ENCODE measurements at places on chromosomes 6 and 20.
A peak's percentile ranks its signal among the peaks of the same experiment; 100 is the strongest.

- DNase-seq = no peak
These were observed 10.0 kb downstream of the TRAM2 start for GRCh38 chr6:52566853-52567279.

GRCh38 chr6:31350196-31351032 lies 6.6 kb downstream of the HLA-B start:
- no peak for DNase-seq

GRCh38 chr6:129500958-129501739 lies 208.8 kb downstream of the ARHGAP18 start:
- DNase-seq = peak; percentile 28

- no peak for DNase-seq
These were observed 26.2 kb downstream of the UTRN start for GRCh38 chr6:144311361-144311760.

DNA sequence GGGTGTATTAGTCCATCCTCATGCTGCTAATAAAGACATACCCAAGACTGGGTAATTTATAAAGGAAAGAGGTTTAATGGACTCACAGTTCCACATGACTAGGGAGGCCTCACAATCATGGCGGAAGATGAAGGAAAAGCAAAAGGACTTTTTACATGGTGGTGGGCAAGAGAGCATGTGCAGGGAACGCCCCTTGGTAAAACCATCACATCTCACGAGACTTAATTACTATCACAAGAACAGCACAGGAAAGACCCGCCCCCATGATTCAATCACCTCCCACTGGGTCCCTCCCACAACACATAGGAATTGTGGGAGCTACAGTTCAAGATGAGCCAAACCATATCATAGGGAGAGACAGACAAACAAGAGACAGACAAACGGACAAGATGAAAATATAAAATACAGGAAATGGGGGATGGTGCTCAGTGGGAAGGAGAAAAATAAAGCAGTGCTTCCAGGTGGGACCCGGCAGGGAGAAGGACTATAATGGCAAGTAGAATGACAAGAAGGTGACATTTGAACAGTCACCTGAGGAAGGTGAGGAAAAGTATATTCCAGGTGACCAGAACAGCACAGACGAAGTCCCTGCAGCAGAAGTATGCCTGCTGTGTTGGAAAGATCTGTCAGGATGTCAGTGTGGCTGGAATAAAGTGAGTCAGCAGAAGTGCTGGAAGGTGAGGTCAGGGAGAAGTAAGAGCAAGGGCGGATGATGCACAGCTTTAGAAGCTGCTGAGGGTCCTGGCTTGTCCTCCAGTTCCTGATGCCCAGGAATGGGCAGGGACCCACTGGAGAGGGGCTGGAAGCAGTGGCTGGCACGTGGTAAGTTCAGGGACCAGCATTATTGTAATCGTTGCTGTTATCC lies 61.1 kb downstream of the SLC2A10 start:
- DNase-seq = no peak

GRCh38 chr6:161128230-161128629 lies 136.7 kb downstream of the MAP3K4 start:
- DNase-seq = no peak

DNA sequence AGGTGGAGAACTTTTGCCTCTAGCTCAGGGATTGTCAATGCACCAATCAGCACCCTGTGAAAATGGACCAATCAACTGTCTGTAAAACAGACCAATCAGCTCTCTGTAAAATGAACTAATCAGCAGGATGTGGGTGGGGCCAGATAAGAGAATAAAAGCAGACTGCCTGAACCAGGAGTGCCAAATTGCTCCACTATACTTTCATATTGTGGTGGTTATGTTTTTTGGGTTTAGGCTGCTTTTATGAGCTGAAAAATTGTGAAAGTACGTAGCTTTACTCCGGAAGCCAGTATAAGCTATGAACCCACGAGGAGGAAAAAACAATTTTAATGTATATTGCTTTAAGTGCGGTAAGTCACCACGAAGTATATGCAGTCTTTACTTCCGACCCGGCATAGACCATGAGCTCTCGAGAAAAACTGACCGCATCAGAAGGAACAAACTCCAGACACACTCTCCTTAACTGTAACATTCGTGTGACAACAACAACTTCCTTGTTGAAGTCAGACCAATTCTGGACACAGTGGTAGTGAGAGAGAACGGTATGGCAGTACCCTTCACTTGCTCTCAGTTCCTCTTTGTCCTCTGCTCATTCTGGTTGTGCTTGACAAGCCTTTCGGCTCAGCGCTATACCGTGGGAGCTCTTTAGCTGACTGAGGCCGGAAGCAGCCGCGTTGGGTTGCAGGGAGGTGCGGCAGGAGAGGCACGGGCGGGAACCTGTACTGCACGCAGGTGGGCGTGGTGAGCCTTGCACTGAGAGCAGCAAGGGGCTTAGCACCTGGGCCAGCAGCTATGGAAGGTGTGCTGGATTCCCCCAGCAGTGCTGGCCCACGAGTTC lies 81.9 kb upstream of the E2F3 start:
- no peak for DNase-seq

DNA sequence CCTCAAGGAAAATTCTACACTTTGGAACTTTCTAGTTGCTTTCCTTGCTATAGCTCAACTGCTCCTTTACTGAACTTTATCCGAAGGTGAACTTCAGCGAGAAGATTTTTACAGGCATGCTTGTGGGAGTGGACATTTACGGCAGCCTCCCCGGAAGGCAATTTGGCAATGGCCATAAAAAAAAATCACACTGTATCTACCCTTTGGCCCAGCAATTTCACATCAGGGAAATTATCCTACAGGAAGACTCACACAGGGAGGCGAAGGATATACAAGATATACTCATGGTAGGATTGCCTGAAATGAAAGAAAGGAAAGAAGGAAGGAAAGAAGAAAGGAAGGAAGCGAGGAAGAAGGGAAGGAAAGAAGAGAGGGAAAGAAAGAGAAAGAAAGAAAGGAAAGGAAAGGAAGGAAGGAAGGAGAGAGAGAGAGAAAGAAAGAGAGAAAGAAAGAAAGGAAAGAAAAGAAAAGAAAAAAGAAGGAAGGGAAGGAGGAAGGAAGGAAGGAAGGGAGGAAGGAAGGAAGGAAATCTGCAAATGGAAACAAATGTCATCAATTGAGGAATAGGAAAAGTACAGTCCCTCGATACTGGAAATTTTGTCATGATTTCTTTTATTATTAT lies 25.7 kb downstream of the OVOL2 start:
- DNase-seq = no peak

DNA sequence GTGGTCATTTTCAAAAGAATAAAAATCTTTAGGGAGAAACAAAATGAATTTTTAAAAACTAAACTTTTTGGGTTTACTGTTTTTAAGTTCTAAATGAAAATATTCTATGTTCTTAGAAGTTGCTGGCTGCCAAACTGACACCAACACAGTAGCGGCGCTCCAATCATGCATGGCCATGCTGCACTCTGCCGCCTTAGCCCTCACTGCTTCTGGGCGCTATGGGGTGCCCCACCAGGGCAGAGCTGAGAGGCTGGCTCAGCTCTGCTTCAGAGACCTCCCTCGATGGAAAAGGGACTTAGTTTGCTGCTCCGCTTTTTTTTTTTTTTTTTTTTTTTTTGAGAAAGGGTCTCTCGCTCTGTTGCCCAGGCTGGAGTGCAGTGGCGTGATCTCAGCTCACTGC lies 20.9 kb downstream of the EZR start:
- no peak for DNase-seq

DNA sequence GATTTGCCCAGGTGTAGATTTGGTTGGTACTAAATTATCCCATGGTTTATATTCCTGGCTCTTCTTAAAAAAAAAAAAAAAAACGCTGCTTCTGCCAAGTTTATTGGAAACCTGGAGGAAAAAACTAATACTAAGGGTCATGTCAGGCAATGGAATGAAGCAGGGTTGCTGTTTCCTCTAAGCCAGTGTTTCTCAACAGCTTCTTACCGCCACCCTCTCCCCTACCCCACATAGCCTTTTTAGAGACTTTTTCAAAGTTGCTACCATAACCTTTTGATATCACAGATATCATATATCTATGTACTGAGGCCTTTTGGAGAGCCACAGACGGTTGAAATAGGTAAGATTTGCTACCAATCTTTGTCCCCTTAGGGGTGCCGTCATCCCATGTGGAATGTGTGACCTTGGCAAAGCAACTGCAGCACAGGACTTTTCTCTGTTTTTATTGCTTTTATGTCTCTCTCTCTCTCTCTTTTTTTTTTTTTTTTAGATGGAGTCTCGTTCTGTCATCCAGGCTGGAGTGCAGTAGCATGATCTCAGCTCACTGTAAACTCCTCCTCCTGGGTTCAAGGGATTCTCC lies 35.0 kb downstream of the SYTL3 start:
- no peak for DNase-seq

GRCh38 chr6:150661216-150662007 lies 61.7 kb downstream of the PLEKHG1 start:
- no peak for DNase-seq

GRCh38 chr20:18662279-18663040 lies 74.6 kb downstream of the DTD1 start:
- DNase-seq = no peak
